Stimulated activated CD8-positive, alpha-beta memory T cell treated with anti-CD3 and anti-CD28 coated beads, Interleukin-7, amount 100 ng/mL, for 24 hours (primary cell): ENCODE measurements at places on chromosomes 3 and 15.

DNA sequence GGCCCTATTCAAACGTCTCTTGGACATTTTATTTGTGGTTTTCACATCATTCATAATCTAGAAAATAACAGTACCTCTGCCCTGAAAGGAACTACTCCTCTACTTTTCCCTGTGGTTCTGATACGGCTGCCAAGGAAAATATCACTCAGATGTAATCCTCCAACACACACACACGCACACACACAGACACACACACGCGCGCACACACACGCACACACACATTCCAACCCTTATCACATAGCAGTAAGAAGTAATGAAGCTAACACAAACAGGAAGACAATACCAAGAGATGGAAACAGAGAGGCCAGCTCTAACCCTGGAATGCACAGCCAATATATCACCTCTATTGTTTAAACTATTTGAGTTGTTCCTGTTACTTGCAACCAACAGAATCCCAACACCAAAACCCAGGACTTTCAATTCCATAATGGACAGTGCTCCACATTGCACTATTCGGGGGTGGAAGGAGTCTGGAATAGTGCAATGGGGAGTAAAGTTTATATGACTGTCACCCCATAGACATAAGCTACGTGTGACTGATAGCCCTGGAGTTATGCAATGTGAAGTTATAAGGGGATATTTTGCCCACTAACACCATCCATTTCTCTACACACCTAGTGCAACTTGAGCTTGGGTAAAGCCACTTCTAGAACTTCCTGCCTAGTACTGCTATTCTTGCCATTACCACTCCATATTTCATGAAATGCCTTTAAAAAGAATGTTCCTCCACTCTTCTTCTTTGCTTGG, 71.3 kb upstream of the FNDC3B start:
- no peak for DNase-seq

DNA sequence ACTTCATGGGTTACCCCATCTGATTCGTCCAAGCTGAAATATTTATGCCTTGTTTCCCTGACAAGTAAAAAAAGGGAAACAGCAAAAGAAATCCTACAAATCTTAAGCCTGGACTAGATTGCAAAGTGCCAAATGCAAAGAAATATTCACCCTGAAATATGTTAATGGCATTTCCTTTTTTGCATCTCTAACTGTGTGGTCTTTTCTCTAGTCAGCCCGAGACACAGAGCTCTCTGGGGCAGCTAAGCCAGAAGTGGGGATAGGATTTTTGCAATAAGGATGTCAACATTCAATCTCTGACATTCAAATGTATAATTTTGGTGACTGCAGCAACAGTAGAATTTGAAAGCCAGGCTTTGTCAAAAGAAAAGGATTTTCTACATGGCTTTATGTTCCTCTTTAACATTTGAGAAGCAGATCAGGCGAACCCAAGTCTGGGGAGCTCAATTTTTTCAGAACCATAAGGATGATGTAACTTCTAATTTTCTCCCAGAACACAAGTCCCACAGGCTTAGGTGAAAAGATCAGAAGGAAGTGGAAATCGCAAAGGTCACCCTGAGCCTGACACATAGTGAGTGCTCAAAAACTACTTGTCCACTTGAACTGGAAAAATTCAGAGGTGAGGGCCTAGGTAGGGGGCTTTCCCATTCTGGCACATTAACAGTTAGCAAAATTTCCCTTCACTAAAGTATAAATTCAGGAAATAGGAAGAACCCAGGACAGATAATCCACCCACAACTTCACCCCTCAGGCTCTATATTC, 28.2 kb upstream of the KCNMB3 start:
- DNase-seq: no peak

GRCh38 chr3:17187589-17188184, 302.9 kb downstream of the PLCL2 start:
- DNase-seq: no peak

DNA sequence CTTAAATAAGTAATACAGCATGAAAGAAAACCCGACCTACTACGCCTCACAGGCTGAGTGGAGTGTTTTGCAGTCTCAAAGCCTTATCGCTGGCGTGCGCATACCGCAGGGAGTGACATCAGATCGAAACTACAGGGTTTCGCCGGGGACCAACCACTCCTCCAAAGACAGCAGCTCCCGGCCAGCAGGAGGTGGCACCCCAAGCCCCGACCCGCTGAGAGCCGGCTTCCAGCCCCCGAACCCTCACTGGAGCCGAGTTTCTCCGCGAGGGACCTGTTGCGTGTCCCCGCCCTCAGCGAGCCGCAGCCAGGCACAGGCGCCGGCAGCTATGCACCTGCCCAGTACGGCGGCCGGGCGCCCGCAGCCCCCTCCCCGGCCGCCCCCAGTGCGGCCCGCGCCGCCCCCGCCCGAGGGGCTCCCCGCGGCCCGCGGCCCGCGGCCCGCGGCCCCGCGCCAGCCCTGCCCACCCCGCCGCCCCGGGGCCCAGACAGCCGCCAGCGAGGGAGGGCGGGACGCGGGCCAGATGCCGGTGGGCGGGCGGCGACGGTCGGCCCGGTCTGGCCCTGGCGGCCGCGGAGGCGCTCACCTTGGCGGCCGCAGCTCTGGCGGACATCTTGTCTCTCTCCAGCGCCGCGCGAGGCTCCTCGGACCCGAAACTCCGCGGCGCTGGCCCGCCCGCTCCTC, 710 bp downstream of the TJP1 start:
- no peak for DNase-seq

DNA sequence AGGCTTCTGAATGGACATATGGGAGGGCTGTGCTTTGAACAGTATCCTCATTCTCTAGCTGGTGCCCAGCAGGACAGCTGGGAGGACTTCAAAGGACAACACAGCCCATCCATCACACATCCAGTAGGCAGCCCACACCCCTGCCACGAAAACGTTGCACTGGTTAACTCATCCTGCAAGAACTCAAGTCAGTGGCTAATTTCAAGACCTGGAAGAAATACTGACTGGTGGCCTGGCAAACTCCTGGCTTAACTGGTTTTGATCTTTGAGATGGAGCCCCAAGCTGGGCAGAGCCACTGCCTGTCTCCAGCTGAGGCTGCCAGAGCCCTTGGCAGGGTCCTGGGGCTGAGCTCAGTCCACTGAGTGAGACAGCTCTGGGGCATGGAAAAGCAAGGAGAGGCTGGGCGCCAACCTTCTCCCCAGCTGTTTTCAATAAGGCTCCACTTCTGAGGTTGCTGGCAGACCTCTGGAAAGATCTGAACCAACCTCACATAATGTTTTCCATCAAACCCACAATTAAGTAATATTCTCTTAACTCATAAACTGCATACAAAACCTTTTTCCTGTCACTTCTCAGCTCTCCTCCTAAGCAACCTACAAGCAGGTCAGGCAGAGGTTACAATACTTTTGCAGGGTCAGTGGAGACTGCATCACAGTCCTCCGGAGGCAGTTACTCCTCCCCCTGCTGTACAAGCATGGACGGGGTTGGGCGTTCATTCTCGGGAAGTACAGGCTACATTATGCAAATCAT, 110.3 kb downstream of the MYLK start:
- DNase-seq: no peak

DNA sequence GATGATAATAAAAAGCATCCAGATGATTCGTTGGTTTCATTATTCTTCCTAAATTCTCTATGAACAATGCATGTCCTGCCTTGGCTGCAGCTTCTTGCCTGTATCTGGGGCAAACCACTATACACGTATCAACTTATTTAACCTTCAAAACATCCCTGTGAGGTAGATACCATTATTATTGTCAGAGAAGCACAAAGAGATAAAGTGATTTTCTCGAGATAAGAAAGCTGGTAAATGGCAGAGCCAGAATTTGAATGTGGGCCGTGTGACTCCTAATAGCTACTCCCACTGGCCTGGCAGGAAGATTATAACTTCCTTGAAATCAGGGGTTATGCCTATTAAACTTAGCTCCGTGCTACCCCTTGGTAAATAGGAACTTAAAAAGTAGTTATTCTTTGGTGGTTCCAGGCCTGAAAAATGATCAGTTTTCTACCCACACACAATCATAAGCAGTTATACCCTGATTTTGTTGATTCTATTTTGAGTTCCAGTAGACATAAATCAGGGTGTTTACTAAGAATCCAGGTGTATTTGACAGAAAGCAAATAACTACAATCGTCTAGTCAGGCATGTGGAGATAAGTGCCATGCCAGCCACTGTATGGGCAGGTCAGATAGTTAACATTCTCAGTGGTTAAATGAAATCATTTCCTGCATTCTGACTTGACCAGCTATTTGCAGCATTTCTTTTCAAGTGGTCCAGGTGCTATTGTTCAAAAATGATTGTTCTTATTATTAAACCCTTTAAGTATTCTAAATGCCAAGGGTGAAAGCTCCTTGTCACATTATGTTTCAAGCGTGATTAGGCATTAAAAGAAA, 99.2 kb upstream of the LRRN1 start:
- no peak for DNase-seq

GRCh38 chr3:188166441-188166840, 12.5 kb downstream of the LPP start:
- no peak for DNase-seq

DNA sequence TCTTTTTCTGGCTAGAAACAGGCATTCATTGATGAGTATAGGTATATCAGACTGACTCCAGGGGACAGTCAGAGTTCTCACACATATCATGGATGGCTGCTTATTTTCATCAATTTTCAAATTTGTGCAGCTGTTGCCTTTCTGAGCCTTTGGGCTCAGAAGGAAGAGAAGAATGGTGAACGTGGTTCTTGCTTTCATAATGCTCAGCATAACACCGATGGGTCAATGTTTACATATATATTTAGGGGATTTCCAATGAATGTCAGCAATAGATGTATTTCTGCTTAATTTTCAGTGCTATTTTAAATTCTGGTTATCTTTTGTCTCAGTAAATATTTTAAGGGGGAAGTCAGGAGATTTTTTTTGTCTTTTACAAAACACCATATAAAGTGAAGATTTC, 581.4 kb upstream of the DPPA4 start:
- no peak for DNase-seq

GRCh38 chr15:94322141-94322540, 90.8 kb downstream of the MCTP2 start:
- DNase-seq: no peak

DNA sequence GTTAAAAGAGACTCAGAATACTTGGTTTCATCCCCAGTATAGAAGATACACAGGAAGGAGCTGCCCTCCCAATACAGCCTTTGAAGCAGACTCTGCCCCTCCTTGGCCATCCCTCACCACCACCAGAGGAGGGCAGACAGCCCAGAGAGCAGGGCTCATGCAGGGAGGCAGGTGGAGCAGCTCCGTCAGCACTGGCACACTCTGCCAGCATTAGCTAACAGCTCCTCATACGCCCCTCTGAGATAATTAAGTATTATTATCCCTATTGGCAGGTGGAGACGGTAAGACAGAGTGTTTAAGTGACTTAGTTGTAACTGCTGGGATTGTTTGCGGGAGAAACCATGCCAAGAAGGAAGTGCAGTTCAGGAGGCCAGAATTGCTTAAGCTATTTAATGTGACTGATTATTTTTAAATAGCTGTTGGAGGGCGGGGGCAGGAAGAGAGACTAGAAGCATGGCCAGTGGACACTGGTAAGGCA, 434.0 kb downstream of the EPHB1 start:
- no peak for DNase-seq

DNA sequence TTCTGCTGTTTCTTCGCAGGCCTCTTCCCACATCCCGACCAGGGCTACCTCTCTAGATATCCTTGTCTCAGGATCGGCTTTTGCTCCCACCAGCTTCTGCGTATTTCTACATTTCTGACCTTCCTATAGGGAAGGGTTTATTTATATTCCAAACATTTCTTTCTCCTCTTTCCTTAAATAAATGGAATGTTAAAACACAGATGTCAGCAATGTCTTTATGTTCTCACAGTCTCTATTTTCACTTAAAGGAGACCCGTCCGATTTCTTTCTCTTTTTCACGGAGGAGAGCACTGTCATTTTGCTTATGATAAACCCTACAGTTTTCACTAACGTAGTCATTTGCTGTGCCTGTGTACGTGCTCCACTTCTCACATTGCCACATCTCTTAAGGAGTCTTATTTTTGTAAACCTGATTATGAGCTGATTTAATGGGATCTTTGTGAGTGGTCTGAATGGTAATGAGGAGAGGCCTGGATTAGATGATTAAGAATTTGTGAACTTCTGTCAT, 630 bp downstream of the KIF15 start:
- no peak for DNase-seq

DNA sequence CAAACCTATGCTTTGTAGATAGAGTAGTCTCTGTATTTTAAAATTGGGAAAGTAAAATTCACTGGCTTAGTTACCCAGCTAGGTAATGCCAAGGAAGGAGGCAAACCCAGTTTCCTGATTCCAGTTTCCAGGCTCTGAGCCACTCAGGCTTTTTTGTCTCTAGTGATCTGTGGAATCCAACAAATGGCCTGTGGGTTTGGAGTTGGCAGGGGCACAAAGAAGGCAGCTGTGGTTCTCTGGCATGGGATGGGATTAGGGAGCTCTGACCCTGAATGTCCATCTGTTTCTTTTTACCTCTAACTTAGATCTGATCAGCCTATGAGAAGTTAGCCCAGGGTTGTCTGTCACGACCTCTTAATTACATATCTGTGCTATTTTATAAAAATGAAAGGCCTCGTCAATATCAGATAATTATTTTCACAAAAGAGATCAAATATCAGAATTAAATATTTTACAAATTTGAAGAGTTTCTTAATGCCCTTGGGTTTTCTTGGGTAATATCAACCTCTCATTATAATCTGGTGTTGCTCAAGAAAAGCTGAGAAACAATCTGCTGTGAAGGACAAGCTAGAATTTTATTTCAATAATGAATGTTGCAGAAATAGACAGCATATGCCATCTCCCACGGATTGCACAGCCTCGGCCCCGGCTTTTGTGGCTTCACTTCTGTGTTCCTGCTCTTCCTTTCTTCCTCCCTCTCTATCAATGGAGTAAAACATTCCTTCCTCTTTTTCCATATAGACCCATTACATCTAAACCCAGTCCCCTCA, 63.7 kb upstream of the DAZL start:
- no peak for DNase-seq

DNA sequence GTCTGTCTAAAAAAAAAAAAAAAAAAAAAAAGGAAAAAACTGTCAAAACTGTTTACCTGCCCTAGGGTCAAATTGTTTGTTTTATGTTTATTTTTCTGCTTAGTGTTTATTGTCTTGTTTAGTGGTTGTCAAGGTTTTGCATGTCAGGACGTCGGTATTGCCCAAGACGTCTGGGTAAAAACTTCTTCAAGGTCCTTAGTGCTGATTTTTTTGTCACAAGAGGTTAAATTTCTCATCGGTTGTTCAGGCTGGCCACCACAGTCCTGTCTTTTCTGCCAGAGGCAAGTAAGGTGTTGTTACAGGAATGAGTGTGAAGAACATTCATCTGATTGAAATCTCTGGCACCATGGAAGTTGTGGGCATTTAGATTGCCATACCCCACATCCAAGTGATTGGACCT, 7.0 kb downstream of the DET1 start:
- no peak for DNase-seq

GRCh38 chr3:29759411-29760225, 478.7 kb downstream of the RBMS3 start:
- DNase-seq: no peak

GRCh38 chr3:189927975-189928895, 192.5 kb downstream of the P3H2 start:
- no peak for DNase-seq

- DNase-seq: no peak
Observed at GRCh38 chr3:60809857-60810610, 441.2 kb downstream of the FHIT start.

- no peak for DNase-seq
Observed at GRCh38 chr15:32878342-32878741, 160.5 kb downstream of the GREM1 start.
